ENCODE measurements at places on chromosomes 1 and 21.

DNA sequence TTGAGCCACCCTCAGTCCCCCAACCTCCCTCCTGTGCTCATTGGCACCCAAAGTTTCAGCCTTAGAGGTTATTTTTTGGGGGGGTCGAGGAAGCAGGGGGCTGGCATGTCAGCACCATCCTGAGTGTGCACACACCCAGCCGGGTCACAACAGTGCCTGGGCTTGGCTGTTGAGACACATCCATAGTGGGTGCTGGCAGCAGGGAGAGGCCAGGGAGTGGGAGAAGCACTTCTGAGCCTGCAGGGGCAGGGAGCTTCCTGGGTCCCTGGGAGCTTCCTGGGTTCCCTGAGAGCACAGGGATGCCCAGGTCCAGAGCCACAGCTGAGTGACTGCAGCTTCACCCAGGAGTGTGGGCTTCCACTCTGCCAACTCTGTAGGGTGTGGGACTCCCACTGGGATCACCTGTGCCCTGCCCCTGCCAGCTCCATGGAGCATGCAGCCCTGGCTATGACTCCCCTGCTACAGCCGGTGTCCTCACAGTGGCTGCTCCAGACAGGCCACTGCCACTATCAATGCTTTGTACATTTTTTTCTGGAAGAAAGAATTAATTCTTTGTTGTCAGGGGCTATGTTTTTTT, 240.4 kb downstream of the PTGER3 start:
- DNase-seq: no peak

DNA sequence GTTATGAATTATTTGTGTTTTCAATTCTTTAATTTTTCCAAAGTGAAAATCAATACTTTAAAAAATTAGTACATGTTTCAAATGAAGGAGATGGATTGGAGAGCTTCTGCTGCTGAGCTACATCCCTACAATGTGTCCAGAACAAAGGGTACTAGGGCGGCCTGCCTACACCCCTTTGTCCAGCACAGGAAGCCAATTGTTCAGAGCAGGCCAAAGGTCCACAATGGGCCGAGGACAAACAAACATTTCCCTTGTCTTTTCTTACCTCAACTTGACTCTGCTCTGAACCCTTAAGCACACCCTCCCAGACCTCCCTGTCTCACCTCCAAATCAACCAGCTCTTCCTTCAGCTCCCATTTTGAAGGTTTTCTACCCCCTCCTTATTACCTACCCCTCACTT, 39.4 kb upstream of the CAMK1G start:
- DNase-seq: no peak

DNA sequence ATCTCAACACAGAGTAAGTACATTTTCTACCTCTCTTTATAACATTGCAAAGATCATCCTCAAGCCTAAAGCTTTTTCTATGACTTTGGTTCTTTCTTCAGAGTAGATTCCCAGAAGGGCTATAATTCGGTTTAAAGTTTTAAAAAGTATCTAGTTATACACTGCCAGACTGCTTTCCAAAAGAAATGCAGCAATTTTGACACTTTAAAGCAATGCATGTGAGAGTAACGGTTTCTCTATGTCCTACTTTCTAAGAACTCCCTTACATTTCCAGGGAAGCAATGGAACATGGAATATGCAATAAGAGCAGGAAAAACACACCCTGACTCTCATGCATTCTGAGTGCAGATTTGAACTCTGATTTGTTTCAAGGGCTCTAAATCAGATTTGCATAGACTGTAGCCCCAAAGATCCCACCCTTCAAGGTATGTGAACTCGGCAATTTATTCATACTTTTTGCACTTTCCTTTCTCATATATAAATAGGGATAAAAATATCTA, 331.6 kb downstream of the HHIPL2 start:
- no peak for DNase-seq

DNA sequence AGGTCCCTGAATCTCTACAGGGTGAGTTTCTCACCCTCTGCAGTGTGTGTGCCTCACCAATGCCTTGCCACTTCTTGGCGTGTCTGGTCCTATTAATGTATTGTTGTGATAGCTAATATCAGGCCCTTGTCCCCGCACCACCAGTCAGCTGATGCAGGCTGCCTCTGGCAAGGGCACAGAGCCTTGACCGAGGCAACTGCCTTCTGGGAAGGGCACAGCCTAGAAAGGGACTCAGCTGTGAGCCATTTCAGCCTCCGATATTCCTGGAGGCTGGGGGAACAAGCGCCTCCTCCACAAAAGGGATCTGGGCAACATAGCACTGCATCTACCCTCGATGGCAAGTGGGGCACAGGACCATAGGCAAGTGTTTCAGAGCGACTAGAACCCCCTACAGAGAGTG, 27.0 kb downstream of the IL10RB start:
- DNase-seq: no peak

GRCh38 chr21:41283211-41283818, 33.3 kb upstream of the FAM3B start:
- DNase-seq: peak; percentile 76

DNA sequence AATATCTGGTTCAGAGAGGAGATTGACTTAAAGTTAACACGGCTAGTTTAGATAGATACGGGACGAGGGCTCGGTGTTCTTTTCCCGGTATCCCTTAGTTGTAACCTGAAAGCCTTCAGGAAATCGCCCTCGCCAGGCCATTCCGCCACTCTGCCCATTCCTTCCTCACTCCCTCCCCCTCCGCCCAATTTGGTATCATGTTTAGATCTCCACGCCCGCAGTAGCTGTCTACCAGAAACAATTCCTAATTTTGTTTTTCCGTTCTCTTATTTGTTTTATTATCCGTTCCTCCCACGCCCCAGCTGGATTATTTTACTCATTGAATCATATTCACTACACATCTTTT, 685 bp upstream of the VAMP4 start:
- DNase-seq: peak; percentile 57

- peak; percentile 53 for DNase-seq
Observed at GRCh38 chr1:205748403-205749233, 1.4 kb downstream of the NUCKS1 start.

DNA sequence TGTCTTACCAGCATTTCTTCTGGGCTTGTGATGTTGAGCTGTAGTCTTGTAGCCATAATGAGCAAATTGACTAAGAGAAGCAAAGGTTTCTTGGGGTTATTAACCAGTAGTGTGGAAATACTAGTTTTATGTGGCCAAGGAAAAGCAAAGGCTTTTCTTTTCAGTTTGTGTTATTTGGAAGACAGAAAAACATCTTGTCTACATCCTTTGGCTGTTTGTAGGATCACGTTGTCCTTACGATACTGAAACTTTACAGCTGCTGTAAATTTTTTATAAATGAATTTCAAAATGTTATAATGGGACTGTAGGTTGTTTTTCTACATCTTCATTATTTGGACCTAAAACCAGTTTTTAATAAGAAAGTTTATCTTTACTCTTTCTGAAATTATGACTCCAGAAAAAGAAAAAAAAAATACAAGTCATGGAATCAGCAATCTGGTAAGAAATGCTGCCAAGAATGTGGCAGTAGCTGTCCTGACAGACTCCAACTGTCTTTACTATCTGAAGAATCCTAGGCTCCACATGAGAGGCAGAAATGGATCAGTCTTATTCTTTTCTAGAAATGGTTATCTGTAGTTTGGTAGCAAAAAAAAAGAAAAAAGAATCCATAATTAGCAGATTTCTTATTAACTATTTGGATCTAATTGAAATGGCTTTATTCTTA, 41.6 kb upstream of the QSOX1 start:
- no peak for DNase-seq

- DNase-seq: peak; percentile 70
Observed at GRCh38 chr1:158087320-158087927, 93.3 kb upstream of the CD1D start.

DNA sequence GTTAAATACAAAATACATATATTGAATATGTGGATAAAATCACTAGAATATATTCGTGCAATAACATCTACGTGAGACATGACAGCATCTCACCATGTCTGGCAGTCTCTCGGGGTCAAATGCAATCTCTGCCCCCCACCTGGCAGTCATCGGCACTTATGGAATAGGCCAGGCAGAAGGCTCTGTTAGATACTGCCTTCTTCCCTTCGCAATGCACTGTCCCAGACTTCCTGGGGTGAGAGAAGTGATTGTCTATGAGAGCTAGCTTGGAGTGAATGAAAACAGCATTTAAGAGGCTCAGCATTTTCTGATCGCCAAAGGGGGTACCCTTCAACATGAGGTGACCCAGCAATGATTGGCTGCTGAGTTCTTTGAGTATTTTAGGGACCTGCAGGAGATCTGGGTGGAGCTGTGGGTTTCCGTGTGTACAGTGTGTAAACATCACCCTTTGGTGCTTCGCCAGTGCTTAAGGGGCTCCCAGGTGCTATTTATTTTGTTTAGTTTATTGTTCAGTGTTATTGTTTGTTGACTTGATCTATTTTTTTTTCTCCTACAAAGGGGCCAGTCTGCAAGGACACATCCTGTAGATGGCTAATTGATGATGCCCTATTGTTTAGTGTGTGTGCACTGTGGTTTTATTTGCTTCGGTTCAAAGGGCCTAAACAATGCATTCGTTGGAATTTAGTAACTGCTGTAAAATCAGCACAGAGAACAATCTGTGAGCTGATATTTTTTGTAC, 10.2 kb downstream of the ERG start:
- DNase-seq: no peak

- DNase-seq: no peak
Observed at GRCh38 chr21:43652616-43653015, 6.7 kb downstream of the HSF2BP start.

- peak; percentile 77 for DNase-seq
Observed at GRCh38 chr1:18126616-18127015, 19.0 kb downstream of the IGSF21 start.

- DNase-seq: peak; percentile 46
Observed at GRCh38 chr1:185813401-185813979, 79.3 kb downstream of the HMCN1 start.

DNA sequence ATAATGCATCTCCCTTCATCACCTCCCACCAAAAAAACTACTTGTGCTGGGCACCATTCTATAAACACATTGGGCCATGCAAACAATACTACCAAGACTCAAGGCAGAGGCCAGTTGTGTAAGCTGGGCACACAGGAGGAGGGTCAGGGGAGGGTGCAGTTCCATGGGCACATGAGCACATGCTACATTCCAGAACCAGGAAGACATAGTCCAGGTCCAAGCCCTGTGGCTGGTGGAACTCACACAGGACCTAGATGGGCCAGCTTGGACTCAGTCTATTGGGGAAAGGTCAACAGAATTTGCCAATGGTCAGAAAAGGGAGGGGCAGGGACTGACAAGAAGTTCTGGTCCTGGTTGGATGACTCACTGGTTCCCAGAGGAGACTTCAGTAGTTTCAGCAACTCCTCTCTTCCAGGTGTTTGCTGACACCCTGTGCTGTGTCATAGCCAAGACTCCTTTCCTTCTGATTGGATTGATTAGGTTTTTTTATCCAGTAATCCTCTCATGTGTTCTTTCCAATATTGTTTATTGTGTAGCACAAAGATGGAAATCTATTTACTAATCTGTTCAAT, 249.7 kb downstream of the C1orf94 start:
- DNase-seq: no peak

- DNase-seq: no peak
Observed at GRCh38 chr1:9553736-9554144, 14.5 kb downstream of the SLC25A33 start.

DNA sequence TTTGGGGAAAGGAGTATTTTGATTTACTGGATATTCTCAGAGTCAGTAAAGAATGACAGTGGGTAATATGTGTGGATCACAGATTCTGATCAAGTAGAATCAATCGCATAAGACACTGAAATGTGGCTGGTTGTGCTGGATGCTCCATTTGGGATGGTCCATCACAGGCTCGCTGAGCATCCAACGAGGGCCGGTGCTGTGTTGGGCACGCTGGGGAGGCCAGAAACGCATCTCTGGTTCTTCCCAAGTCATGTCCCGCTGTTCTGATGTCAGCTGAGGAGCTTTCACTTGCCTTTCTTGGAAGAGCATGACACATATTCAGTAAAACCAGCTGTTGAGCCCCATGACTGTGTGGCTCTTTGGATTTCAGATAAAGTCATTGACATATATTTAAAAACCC, 72.0 kb downstream of the UMODL1 start:
- no peak for DNase-seq

DNA sequence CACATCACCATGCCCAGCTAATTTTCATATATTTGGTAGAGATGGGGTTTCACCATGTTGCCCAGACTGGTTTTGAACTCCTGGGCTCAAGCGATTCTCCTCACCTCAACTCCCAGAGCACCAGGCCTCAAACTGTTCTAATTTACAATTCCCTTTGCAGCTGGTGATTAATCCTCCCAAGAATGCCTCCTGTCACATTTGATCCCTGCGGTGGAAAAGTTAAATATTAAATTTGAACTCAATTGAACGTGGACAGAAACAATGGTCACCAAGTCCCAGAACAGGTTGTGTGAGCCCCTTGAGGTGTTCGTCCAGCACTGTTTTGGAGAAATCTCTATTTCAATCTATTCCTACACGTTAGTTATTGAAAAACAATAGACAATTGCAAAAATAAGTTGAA, 2.0 kb upstream of the ANKRD35 start:
- no peak for DNase-seq

GRCh38 chr1:200154069-200154767, 126.7 kb downstream of the NR5A2 start:
- DNase-seq: no peak

- DNase-seq: no peak
Observed at GRCh38 chr1:39735731-39736130, 3.0 kb upstream of the PPIE start.

DNA sequence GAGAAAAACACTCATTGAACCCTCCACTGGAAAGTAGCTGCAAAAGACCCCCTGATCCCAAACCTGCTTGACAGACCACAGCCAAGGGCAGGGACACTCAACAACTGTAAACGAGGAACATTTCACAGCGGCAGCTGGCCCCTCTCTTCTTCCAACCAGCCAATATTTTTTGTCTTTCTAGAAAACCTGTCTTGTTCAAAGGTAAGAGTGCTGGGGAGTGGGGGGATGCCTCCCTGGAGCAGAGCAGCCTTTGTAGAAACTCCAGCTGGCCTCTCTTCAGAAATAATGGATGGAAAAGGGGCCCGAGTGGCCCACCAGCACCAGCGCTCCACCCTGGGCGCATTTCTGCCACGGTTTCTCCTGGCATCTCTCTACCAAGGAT, 384.0 kb downstream of the RRAGC start:
- no peak for DNase-seq

- no peak for DNase-seq
Observed at GRCh38 chr1:66478116-66478515, 55.8 kb upstream of the SGIP1 start.

DNA sequence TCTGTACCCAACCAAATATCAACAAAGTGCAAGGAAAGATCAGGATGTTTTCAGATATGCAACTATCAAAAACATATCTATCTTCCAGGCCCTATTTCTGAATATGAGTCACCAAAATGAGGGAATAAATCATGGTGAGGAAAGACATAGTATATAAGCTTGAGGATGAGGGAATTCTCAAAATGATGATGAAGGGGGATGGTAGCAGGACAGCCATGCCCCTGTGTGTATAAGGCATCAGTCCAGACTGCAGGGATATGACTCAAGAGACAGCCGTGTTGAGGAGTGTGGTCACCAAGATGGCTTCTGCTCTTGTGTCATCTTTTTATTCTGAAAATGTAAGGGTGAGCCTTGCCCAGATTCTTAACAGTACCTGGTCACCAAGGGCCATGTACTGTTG, 4.4 kb upstream of the WDR64 start:
- no peak for DNase-seq
